ENCODE measurements at places on chromosomes 2 and 18. TPM values are rescaled to one million over a fixed set of nuclear protein-coding genes. Genes with fewer than 3 reads are reported as not detected.

DNA sequence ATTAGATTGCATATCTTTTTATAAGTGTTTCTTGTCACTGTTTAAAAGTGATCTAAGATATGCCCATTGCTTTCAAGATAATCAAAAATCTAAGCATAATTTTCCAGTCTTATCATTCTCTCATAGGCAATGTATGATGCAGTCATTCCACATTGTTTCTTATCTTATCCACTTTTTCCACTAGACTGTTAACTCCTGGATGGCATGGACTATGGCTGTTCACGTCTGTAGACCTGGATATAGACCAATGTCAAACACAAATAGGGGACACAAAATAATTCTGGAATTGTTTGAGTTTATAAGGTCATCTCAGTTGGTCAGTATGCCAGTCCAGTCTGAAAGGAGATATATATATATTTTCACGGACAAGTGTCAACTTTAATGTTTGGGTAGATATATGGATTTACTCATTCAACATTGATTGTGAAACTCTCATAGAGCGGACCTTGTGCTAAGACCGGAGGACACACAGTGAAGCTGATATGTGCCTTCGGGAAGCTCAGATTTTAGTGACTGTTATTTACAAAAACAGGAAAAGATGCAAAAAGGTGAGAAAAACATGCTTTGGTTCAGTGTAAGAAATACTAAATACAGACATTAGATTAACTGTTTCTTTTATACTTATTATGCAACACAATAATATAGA lies 689.4 kb upstream of the SLC8A1 start:
- DNase-seq: no peak

SLC9A2 gene
- 4.6 TPM for polyA plus RNA-seq

- DNase-seq: no peak
Observed at GRCh38 chr18:72089432-72089831, 454.7 kb downstream of the CBLN2 start.

- peak; percentile 13 for DNase-seq
Observed at GRCh38 chr2:213246497-213247281, 37.6 kb upstream of the SPAG16 start.

SH3RF3 gene
- polyA plus RNA-seq: 5.8 TPM

All from renal cortex interstitium (tissue), 15 donors.